ENCODE measurements at places on chromosomes 5 and 9.
A peak's percentile ranks its signal among the peaks of the same experiment; 100 is the strongest.

DNA sequence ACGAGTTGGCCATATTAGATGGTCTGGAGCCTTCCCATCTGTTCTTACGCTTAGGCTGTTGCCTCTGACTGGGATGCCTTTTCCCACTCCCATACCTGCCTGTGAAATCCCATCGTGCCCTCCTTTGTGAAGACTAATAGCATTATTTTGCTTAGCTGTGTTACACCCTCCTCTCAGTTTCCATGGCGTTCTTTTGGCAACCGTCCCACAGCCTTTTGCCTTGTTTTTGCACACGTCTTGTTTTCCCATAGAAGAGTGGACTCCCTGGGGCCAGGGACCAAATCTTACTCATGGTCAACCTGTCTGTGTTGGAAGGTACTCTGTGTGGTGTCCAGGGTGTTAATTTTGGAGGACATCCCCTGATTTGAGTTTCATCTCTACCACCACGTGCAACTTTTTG lies 242.1 kb downstream of the HSPA4 start:
- no peak for DNase-seq

DNA sequence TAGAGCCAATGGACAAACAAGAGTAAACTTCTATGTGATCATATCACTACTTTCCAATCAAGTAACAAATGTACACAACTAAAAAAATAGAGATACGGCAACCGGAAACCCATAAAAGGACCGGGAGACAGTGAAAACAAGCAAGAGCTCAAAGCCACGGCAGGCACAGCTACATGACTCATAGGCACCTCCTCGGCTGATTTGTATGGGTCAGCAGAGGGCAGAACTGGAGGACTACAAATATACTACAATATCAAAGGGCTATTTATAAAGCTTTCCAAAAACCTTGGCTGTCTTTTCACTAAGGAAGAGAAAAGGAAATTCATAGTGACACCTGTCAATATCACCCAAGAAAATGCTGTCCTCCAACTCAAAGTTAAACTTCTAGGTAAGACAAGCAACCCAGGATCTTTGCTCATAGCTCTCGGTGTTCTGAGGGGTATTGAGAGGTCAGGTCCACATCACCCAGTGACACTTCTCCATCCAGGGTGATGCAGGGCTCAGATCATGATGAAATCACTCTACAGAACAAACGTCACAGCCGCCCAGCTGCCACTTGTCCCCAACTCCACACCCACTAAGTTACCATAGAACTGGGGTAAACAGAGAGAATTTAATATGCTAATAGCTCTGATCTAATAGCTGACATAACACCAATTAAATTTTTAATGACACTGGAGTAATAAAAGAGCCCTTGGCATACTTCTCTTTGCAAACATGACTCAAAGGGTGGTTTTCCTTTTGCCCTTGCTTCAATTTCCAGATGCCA lies 41.3 kb downstream of the PFDN1 start:
- DNase-seq: no peak

DNA sequence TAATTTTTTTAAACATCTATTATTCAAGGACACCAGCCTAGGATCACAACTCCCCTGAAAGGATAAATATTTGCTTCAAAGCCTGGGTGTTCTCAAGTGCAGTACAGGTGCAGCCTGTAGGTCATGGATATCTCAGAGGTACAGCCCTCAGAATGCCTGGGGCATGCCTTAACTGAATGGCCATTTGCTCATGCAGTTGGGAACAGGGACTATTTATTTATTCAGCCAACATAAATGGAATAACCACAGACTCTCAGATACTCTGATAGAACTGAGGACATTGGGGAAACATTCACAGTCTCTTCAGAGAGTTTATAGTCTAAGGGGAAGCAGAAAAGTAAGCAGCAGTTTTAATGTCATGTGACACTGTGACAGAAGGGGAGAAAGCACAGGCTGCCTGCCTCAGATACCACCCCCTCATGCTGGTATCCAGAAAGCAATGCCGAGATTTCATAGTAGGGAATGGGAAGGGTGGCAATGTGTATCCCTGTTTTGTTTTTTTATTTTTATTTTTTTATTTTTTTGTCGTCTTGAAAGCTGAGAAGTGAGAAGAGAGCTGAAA lies 112.6 kb downstream of the MACIR start:
- DNase-seq: no peak

DNA sequence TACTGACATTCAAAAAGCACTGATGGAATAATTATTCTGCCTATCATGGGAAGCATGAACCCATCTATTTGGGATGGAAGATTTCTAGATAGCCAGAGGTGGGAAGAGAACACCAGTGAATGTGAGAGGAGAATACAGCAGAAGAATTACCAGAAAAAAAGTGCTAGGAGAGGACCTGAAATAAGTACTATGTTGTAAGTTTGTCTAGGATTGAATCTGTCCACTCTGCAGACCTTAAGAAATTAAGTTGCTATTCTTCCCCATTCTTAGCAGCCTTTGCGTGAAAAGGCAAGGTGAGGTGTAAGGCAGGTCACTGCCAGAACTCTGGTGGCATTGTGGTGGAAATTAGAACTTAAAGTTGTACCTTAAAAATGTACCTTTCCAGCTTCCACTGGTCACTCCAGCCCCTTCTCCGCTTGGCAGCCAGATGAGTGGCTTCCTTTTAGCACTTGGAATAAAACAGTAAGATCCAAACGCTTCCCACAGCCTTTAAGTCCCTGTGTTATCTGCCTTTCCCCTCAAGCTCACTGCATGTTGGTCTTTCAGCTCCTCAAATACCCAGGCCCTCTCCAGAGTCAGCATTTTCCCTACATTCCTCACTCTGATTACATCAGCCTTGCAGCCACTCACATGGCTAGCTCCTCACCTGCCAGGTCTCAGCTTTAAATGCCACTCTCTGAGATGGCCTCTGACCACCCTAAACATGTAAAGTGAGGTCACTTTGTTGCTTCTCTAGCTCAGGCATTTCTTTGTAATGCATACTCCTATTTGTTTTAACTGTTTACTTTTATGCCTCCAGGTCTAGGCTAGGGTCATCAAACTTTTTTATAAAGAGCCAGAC lies 253.0 kb downstream of the EPB41L4A start:
- no peak for DNase-seq

- DNase-seq: no peak
Measured at GRCh38 chr5:168216989-168217388, 74.5 kb upstream of the WWC1 start.

- no peak for DNase-seq
Measured at GRCh38 chr9:77592476-77592875, 55.6 kb downstream of the GNA14 start.

DNA sequence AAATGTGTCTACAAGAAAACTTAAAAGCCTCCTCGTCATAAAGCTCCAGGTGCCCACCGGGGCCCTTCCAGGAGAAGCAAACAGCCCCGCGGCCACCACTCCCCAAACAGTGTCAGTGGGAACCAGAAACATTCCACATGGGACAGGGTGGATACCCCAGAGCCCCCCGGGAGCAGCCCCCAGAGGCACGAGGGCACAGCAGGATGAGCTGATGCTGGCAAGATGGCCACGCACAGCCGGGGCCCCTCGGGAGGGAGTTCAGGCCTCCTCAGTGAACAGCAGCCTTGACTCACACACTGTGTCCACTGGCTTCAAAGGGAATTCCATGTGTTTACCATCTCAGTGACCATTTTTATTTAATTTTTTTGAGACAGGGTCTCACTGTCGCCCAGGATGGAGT lies 10.5 kb downstream of the EXD3 start:
- DNase-seq: no peak

DNA sequence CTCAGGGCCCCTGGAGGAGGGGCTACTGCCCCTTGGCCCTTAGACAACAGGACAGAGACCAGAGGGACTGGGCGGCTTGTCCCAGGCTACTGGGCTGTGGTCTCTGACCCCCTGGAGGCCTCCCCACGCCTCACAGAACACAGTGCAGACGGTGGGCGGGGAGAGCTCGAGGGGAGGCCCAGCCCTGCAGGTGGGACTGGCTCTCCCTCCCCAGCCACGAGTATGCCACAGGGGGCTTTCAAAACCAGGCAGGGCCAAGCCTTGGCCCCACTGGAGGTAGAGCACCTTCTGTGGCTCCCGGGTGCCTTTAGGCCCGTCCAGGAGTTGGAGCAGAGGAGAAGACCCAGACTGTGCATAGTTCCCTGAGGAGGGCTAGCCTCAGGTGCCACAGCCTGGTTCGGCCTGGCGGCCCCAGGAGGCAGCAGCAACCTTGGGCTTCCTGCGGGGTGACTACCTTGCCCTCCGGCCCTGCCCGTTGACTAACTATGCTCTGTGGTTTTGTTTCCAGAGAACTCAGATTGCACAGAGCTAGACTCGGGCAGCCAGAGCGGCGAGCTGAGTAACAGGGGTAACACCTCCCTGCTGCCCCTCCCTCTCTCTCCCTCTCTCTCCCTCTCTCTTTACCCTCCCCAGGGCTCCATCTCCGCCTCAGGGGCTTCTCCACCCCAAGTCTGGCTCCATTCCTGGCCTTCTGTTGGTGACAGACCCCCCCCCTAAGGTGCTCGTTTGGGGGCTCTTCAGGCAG lies 15.5 kb downstream of the CARD19 start:
- DNase-seq: peak; percentile 93

- DNase-seq: no peak
Measured at GRCh38 chr9:36950389-36950788, 83.7 kb downstream of the PAX5 start.

DNA sequence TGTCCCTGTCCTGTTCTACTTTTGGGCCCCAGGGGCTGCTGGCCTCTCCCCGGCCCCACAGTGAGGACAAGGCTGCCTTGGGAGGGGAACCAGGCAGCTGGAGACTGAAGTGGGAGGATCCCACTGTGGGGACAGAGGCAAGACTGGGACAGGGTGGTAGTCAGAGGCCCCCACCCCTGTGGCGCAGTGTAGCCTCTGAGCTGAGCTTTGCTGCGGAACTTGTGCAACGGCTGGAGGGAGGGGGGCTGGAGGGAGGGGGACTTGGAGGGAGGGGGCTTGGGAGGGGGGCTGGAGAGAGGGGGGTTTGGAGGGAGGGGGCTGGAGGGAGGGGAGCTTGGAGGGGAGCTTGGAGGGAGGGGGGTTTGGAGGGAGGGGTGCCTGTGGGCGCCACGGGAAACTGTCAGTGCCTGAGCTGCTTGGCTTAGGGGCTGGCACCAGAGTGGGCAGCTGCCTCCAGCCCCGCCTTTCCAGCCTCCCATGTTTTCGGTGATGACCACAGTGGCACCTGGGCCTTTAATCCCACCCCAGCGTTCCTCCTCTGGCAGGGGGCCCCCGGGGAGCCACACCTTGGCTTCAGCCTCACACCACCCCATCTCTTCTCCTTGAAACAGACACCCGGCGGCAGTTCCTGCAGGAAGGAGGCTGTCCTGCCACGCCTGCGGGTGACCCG lies 2.3 kb upstream of the FUT7 start:
- no peak for DNase-seq

- no peak for DNase-seq
Measured at GRCh38 chr5:79954620-79955019, 36.4 kb downstream of the MTX3 start.

DNA sequence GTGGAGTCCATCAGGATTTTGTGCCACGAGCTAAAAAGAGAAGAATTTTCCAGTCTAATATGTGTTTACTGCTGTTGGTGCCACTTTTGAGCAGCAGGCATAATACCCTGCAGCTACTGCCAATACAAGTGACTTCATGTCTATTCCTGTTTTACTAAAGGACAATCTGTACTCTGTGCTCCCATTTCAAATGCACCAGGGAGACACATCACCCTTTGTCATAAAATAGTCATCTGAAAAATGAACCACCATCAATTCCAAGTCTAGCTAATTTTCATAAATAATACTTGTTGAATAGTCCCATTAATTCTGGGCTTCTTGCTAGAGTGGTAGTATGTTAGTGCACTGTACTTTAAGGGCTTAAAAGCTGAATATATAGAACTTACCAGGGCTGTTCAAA lies 8.9 kb upstream of the PKD2L2 start:
- DNase-seq: no peak

GRCh38 chr9:111066468-111066867 lies 28.2 kb upstream of the LPAR1 start:
- no peak for DNase-seq

GRCh38 chr9:125990793-125991220 lies 243.6 kb downstream of the PBX3 start:
- DNase-seq: no peak

DNA sequence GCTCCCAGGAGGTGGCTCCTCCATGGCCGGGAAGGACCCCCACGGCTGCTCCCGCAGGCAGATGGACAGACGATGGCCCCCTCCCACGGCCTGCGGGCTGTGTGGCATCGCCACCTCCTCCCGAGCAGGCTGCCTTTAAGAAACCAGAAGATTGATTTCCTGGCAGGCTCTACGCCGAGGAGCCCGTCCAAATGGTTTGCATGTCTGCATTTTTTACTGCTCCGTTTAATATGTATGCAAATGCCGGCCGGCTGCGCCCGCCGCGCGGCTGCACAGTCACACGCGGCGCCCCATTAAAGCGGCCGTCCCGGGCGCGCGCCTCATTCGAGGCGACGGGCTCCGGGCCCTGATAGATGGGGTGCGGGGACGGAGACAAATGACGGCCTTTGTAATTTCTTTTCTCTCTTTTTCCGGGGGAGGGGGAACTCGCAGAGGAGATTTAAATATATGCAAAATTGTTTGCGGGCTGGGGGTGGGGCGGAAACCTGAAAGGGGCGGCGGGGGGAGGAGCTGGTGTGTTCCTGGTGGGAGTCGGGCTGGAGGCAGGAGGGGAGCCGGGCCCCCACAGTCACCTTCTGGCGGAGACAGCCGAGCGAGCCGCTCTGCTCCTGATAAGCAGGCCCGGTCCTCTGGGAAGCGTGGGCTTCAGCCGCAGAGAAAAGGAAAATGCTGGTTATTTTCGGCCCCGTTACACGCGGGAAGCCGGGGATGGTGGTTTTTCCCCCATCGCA lies 158.7 kb upstream of the IER5L start:
- no peak for DNase-seq

DNA sequence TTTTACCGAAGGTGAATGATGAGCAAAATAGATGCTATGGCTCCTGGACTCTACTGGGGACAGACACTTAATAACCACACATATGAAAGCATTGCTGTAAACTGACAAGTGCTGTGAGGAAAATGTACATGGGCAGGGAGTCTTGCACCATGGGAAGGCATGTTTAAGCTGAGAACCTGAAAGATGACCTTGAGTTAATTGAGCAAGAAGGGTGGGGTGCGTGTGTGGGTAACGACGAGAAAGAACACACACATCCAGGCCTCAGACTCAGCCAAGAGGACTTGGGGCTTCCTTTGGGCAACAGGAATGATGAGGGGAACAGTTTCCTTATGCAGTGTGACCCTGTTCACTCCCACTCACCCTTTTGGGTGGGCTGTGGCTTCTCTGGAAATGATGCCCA lies 73.1 kb downstream of the HSPA4 start:
- no peak for DNase-seq

- DNase-seq: peak; percentile 56
Measured at GRCh38 chr5:68315679-68316271, 100.2 kb downstream of the PIK3R1 start.

GRCh38 chr9:10232352-10232930 lies 380.4 kb downstream of the PTPRD start:
- DNase-seq: no peak

DNA sequence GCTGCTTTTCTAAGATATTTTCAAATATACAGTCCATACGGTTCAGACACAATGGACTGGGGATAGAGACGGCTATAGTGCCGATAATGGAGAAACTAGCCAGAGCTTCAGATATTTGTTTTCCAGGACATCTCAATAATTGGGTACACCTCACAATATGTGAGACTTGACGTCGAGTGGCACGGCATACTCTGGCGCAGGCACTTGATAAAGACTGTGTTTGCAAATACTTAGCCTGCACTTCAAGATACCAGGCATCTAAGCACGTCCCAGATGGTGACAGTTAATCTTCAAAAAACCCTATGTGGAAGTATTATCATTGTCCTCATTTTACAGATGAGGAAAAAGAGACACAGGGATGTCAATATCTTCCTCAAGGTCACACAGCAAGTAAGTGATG lies 48.5 kb downstream of the SEMA5A start:
- no peak for DNase-seq

GRCh38 chr5:6840136-6840793 lies 127.0 kb downstream of the TENT4A start:
- no peak for DNase-seq

All from T-helper 2 cell (primary cell).